Stimulated activated CD4-positive, alpha-beta T cell treated with anti-CD3 and anti-CD28 coated beads, Interleukin-15, amount 100 ng/mL, for 48 hours (primary cell): ENCODE measurements at places on chromosomes 3 and 15.

GRCh38 chr3:175349168-175349567 is 490.0 kb downstream of the NAALADL2 start:
- no peak for DNase-seq

DNA sequence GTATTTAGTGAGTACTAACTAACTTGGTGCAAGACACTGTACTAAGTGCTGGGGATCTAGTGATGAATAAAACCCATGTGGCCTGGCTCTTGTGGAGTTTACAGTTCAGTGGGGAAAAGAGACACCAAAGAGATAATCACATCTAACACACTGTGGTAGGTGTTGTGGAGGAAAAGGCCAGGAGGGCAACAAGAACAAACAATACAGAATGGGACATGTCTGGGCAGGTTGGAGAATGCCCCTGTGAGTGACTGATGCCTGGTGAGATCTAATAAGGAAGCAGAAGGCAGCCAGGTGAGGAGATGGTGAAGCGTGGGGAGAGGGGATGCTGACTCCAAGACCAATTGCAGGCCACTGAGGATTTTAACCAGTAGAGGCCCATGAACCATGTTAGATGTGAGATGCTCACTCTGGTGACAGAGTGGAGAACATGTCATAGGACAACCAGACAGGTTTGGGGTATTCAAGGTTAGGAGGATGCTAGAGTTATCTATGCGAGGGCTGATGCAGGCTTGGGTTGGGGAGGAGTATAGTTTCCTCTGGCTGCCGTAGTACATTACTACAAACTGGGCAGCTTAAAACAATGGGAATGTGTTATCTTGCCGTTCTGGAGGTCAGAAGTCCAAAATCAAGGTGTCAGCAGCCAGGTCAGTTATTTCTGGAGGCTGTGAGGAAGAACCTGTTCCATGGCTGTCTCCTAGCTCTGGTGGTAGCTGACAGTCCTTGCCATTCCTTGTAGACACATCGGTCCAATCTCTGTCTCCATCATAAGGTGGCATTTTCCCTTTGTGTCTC is 81.4 kb downstream of the ARNT2 start:
- no peak for DNase-seq

DNA sequence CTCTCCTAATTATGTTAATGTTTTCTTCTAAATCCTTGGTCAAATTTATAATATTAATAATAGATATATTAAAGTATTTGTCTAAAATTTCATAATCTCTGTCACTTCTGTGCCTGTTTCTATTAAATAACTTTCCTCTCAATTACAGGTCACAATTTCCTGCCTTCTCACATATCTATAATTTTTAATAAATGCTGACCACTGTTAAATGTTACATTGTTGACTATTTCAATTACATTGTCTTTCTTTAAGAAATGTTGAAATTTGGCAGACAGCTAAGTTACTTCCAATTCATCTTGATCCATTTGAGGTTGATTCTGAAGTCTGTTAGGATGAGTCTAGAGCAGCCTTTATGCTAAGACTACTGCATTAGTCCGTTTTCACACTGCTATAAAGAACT is 41.7 kb downstream of the MYL3 start:
- DNase-seq: no peak

DNA sequence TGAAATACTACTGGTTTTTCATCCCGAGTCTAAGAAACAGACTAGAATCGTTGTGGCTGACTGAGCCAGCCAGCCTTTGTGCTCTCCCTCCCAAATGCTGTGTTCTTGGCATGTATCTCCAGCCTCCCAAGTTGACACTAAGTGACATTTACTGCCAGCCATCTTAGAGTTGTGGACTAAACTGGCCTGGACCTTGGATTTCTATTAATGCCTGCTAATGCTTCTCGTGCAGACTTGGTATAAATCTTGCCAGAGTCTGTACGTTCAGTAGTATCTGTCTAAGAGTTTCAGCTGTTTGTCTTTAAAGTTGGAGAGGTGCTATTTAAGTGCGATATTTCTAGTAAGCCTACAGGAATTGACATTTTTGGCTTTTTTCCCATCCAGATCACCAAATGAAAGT is 166.6 kb upstream of the BHLHE40 start:
- no peak for DNase-seq

DNA sequence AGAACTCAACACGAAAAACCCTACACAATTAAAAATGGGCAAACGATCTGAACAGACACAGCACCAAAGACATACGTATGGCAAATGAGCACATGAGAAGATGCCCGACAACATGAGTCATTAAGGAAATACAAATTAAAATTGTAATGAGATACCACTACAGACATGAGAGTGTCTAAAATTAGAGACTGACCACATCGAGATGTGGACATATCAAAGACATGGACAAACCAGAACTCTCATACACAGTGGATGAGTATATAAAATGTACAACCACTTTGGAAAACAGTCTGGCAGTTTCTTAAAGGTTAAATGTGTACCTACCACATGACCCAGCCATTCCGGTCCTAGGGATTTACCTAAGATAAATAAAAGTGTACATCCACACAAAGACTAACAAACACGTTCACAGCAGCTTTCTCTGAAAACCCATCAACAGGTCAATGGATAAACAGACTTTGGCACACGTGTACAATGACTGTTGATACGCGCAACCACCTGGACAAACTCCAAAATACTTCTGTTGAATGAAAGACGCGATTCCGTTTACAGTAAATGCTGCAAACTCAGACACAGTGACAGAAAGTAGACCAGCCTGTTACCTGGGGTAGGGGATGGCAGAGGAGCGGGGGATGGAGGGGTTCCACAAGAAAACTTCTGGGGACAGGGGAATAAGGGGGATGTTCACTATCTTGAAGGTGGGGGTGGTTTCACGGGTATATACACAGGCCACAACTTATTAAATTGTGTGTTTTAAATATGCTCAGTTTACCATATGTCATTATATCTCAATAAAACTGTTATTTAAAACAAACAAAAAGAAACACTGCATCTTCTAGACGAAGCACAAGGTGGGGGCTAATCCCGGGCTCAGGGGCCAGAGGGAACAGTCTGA is 2.1 kb downstream of the TNK2 start:
- DNase-seq: no peak

DNA sequence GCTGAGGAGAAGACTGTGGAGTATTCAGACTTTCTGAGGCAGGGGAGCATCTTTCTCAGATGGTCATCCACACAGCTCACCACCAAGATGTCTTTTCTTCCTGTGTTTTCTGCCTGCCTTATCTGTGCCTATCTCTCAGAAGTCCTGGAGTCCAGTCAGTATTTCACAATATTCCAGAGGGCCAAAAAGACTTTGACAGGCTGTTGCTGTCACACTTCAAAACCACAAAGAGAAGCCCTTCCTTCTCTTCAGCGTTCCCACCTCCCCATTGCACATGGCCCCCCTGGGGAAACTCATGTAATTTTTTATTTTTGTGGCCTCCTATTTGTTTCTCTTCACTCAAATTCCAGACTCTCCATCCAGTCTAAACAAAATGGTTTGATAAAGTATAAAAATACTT is 585.2 kb downstream of the EPHA3 start:
- DNase-seq: no peak

DNA sequence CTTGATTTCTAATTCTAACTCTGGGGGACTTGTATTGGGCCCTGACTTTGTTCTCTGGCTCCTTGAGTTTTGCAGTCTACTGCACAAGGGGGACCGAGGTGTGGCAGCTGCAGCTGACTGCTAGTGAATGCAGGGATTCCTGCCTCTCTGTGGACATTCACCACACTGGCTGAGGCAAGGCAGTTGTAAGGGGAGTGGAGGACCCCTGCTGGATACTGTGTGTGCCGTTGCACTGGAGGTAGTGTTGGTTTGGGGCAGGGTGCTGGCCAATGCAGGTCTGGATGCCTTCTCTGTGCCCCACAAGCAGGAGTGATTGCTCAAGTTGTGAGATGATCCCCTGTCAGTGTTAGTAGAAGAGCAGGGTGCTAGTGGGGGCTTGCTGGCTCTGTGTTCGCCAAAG is 626.1 kb downstream of the SQOR start:
- DNase-seq: no peak

- DNase-seq: no peak
Measured at GRCh38 chr3:98588065-98588464, 5.3 kb downstream of the CPOX start.

DNA sequence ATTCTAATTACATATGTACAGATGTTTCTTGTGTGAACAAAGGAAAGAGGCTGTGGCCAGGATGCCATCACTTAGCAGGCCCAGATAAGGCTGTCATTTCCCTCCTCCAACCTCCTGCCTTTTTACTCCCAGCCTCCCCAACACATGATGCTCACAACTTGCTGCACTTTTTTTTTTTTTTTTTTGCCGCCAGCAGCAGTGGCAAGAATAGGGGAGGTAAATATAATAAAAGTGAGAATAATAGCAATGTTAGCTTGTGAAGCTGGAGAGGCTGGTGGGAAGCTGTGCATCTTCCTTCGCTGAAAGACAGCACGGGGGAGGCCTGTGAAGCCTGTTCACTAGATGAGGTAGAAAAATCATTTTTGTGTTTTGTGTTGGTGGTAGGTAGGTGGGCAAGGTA is 42.5 kb upstream of the MYO5C start:
- DNase-seq: no peak

GRCh38 chr3:14857506-14857905 is 38.7 kb downstream of the FGD5 start:
- DNase-seq: no peak

DNA sequence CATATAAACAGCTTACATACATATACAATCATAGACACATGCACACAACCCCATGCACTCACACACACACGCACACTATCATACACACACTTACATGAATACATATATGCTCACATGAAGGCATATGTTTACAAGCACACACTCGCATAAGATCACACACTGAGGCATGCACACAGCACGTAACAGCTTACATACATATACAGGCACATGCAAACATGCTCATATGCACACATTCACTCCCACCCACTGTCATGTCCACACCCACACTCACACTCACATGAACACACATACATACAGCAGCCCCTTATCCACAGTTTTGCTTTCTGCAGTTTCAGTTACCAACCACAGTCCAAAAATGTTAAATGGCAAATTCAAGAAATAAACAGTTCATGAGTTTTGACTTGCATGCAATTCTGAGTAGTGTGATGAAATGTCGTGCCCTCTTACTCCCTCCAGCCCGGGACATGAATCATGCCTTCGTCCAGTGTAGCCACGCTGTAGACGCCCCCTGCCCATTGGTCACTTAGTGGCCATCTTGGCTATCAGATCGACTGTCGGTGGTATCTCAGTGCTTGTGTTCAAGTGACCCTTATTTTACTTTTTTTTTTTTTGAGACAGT is 27.8 kb downstream of the MEGF11 start:
- DNase-seq: no peak

DNA sequence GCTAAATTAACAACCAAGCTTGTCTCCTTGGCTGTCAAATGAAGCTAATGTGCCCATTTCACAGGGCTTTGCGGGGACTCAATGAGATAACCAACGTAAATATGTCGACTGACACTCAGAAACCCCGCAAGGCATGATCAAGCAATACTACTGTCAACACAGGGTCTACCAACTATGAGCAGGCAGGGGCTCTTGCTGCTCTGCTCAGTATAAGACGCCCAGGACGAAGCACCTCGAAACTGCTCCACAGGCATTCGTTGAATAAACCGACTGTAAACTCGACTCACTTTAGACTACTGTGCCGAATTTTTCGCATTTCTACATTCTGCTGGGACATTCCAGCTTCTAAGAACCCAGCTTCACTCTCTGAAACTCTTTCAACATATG is 55.0 kb downstream of the FEZF2 start:
- no peak for DNase-seq

GRCh38 chr15:42137461-42138261 is 18.8 kb downstream of the PLA2G4F start:
- DNase-seq: no peak

DNA sequence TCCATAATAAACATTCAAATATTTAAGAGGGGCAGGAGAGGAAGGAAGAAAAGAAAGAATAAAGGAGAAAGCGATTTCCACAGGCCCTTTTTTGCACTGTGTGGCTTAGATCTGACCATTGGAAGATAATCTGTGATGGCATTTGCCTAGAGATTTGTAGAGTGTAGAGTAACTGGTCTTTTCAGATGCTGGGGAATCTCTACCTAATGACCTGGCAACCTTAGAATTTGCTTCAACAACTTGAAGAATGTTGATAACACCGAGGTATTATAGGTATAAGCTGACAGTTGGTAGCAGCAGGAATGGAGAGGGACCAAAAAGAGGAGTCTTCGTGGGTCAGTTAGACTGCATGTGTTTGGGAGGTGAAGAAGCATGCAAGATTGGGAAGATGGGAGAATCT is 20.9 kb upstream of the AVEN start:
- DNase-seq: no peak

- no peak for DNase-seq
Measured at GRCh38 chr15:50879016-50879617, 29.4 kb upstream of the AP4E1 start.

DNA sequence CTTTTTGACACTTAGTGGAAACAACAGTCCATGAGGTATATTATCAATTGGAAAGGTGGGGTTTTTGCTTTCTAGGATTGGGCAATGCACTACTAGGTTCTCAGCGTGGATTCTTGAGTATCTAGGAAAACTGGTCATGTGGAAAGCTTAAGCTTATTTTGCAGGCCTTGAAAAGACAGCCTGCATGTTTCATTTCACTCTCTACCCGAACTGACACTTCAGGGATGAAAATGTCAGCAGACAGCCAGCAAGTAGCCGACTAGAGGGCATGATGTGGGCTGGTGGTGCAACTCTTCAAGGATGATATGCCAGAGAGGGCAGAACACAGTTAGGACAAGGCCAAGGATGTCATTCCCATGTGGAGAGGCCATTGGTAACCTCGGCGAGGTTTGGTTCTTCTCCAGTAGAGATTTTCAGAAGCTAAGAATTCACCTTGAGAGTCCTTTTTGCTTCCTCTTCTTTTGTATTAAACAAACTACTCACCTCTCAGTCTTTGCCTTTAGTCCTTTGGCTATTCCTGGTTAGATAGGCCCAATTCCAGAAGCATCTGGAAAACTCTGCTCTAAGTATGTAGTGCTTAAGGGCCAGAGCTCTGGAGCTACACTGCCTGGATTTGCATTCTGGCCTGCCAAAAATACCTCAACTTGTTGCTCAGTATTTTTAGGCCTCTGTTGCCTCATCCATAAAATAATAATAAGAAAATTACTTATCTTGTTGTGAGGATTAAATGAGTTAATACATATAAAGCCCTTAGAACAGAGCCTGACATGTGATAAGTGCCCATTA is 17.9 kb downstream of the LPP start:
- DNase-seq: no peak

DNA sequence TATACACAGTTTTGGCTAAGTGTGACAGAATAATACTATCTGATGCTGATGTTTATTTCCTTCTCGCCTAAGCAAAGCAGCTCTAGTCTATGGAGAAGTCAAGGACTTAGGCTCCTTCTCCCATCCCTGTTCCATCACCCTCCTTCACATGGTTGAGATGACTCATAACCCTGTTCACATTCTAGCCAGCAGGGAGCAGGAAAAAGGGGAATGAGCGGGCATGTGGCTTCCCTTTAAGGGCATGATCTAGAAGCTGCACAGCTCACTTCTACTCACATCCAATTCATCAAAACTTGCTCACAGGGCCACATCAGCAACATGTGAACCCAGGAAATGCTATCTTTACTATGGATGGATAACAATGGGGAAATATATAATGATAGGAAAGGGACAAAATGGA is 40.9 kb downstream of the CBLB start:
- no peak for DNase-seq

GRCh38 chr15:33438396-33438795 is 127.6 kb downstream of the RYR3 start:
- DNase-seq: no peak
